Esophagus squamous epithelium (tissue), 5 donors: ENCODE measurements at places on chromosomes 13 and 19.

DNA sequence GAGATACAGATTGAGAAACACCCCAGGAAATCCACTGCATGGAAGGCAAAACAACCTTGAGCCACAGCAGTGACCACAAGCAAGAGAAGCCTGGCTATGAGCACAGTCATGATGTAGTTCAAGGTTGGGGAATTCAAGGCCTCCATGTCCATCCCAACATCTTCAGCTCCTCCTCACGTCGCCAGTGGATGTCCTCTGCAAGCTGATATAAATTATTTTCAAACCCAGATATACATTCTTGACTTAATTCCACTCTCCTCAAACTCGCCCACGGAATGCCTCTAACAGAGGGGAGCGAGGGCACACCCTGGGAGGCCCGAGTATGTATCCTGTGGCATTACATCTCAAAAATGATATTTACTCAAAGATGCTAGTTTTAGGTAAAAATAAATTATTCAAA is 105.5 kb downstream of the SHISA2 start:
- no peak for DNase-seq

- no peak for DNase-seq
Measured at GRCh38 chr19:45578861-45579260, 5.7 kb downstream of the OPA3 start.

GRCh38 chr13:104431895-104432294 is 1365.7 kb upstream of the SLC10A2 start:
- DNase-seq = no peak

- no peak for DNase-seq
Measured at GRCh38 chr19:29590278-29590677, 15.8 kb upstream of the POP4 start.

DNA sequence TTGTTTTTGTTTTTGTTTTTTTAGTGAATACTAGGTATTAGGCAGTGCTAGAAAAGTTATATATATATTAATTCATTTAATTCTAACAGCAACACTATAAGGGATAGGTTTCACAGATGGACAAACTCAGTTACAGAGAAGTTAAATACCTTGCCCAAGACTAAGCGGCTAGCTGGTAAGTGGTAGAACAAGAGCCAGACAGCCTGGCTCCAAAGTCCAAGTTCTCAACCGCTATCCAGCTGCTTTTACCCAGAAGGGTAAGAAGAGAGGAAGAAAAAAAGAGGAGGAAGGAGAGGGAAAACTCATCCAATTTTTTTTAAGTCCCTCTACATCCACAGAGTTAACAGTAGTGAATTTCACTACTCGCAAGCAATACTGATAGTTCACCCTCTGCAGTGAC is 217.0 kb downstream of the SPRY2 start:
- no peak for DNase-seq

- DNase-seq = no peak
Measured at GRCh38 chr13:25415241-25415640, 43.5 kb downstream of the ATP8A2 start.

DNA sequence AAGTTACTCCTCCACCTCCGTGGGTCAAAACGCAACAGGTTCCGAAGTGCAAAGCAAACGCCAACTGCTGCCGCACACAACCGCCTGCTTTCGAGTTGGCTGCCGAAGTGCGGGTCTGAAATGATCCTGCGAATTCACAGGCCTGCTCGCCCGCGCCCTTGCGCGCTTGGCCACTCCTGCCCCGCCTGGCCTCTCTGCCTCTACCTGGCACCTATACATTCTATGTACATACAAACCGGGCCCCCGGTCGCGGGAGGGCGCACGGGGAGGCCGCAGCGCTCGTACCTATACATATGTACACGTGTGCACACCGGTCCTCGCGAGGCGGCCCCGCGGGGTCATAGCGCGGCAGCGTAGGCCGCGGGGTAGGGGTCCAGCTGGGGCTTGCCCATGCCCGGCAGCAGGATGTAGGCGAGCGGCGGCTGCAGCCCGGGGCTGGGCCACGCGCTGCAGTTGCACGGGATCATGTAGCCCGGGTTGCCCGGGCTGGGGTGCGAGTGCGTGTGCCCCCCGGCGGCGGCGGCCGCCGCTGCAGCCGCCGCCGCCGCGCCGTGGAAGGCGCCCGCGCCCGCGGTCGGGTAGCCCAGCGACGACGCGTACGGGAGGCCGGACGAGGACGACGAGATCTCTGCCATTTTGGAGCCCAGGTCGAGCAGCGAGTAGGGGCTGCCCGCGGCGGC is 1.3 kb downstream of the SOX21 start:
- no peak for DNase-seq

- no peak for DNase-seq
Measured at GRCh38 chr13:113096052-113096744, 9.4 kb upstream of the F7 start.

GRCh38 chr13:34591129-34591528 is 350.9 kb upstream of the NBEA start:
- DNase-seq = no peak

DNA sequence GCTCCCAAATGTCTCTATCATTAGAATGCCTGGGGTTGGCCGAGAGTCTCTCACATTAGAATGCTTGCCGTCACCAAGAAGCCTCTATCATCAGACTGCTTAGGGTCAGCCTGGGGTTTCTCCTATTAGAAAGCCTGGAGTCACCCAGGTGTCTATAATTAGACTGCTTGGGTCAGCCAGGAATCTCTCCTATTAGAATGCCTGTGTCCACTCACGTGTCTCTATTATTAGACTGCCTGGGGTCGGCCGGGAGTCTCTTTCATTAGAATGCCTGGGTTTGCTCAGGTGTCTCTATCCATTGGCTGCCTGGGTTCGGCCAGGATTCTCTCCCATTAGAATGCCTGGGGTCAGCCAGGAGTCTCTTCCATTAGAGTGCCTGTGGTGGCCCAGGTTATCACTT is 1453.1 kb downstream of the UQCRFS1 start:
- no peak for DNase-seq

DNA sequence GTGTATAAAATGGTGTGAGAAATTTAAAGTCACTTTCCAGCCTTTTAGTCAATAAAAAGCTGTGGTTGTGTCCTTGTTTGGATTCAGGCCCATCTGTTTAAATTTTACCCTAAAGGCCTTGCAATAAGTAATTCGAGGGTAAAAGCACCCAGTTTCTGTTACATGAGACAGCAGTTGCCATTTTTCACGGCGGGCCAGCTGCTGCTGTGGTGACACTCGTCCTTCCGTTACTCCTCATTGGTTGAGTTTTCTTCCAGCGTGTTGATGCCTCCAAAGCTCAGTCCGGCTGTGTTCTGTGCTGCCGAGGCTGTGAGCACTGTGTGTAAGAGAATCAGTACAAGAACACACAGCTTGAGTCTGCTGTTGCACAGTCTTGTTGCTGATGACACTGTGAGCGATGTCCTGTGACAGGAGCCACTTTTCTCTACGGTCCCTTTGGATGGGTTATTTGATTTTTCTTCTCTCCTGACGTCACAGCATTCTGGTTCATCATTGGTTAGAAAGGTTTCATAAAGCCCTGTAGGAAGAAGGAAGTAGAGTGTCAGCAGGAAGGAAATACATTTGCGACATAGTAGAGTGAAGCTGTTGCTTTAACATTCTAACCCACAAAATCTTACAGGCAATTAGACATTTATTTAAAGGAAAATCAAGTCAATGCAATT is 602.5 kb upstream of the ARGLU1 start:
- DNase-seq = no peak

DNA sequence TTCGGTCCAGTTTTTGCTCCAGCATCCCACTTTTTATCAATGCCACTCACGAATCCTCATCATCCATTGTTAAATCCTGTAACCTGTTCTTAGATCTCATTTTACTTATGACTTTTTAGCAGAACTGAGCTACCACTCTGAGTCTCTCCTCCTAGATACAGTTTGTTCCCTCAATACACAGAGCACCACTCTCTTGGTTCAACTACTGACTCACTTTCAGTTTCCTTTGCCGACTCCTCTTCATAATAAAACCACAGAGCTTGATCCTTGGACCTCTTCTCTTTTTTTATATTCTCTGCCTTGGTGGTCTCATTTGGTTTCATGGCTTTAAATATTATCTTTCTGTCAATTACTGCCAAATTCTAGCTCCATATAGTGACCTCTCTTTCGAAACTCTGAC is 150.3 kb downstream of the SLITRK5 start:
- DNase-seq = no peak
